Activated naive CD4-positive, alpha-beta T cell treated with anti-CD3 and anti-CD28 coated beads, Interleukin-2, amount 50 U/mL, for 16 hours (primary cell): ENCODE measurements at places on chromosomes 16 and 17.

- no peak for DNase-seq
Observed at GRCh38 chr17:10757067-10757466, 27.2 kb upstream of the TMEM220 start.

GRCh38 chr17:77729587-77729986, 228.9 kb upstream of the TNRC6C start:
- no peak for DNase-seq

- no peak for DNase-seq
Observed at GRCh38 chr17:40095351-40095943, 4.9 kb downstream of the NR1D1 start.

DNA sequence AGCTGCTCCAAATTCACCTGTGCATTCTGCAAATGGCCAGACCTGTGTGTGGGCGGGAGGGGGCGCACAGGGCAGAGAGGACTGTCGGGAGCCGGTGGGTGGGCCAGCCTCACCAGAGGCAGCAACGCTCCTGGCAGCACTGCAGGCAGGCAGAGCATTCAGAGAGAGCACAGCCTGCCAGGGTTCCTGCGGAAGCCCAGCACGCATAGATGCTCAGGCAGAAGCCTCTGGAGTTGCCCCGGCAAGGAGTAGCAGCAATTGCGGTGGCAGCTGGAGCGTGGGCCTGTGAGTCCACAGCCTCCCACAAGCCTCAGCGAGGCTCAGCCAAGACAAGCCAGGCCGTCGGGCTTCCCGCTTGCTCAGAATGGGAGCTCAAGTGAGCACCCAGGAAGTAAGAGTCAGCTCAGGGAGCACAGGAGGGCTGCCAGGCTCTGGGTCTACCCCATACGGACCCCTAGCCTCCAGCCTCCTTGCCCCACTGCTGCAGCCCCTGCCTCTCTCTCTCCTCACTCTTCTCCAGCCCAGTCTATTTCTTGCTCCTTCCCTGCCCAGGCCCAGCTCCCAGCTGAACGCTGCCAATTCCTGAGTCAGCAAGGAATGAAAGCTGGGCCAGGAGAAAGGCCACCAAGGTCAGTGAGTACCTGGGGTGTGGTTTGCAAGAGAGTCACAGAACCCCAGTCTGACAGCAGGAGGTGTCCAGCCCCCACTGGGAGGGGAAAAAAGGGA, 9.6 kb downstream of the EMC6 start:
- DNase-seq = no peak

DNA sequence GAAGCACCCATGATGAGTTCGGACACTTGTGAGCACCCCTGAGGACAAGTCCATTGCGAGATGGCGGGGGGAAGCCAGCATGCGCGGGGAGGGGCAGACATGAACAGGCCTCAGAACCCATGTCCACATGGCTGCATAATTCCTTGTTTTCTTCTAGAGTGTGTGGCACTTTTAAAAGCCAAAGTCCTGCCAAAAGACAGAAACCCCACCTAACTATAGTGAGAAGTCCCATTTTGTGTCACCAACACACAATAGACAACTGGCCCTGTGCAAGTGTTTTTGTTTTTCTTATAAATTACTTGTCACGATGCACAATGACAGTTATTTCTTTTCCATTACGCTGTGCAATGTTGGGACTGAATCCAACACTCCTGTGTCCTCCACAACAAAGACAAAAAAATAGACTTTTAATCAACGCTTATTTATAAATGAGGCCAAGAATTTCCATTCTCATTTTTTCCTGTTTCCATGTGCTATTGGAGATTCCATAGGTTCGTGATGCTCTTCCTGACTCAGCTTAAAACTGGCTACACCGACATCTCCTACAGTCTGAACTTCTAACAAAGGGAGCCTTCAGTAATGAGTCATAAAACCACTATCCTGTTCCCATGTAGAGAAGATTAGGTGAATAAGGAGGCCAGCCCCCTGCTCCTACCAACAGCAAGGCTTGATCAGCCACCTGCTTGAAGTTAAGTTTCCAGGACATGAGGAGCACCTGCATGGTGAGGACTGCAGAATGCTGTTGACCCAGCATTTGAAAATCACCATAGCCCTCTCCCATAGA, 98.9 kb downstream of the ZNF423 start:
- DNase-seq = no peak

DNA sequence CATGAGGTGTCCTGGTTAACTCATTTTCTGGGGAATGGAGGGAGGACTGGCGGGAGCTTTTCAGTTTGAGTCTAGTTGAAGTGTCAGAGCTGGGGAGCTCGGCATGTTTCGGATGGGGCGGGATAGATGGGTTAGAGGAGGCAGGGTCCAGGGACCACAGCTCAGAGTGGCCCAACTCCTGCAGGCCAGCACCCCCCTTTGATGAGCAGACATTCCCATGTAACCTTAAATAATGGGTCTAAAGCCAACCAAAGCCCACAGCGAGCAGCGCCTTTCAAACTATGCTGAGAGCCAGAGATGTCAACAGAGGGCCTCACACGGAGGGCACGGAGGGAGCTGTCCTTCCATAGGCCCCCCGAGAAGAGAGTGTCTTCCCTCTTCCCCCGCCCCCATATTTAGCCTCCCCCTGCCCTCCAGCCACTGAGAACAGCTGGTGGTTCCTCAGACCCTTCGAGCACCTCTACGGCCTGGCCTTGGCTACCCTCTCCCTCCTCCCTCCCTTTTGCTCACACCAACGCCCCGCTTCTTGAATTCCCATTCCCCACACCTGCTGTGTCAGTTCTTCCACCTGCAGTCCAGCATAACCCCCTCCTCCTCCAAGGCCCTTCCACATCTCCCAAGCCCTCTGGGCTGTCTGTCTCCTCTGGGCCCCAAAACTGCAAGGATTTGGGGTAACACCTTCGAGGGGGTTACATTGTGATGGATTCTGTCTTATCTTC, 21.8 kb downstream of the RAB11FIP4 start:
- no peak for DNase-seq

DNA sequence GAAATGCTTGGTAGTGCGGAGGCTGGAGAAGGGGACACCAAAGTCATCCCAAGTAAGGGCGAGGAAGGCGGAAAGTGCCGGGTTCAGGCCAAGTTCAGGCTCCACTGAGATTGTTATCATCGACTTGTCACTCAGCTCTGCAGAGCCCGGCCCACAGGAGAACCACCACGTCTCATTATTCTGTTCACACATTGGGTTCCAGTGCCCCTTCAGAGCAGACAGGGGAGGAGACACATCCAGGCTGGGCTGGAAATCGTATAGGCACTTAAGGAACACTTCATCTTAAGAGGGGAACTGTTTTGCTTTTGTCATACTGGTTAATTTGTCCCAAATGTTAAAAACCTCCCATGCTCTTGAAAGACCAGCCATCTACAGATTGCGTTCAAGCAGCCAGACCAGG, 118.3 kb upstream of the ADAMTS18 start:
- no peak for DNase-seq

DNA sequence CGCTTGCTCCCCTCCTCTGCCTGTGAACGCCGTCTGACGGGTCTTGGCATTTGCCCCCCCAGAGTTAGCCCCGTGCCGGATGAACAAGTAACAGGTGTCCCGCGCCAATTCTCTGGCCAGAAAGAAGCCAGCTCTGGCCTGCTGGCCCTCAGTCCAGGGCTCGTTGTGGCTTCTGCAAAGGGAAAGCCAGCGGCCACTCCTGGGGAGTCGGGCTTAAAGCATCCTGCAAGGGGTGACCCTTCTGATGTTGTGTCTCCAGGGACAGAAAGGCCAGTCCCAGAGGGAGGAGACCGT, 18.4 kb upstream of the OSGIN1 start:
- DNase-seq = no peak

DNA sequence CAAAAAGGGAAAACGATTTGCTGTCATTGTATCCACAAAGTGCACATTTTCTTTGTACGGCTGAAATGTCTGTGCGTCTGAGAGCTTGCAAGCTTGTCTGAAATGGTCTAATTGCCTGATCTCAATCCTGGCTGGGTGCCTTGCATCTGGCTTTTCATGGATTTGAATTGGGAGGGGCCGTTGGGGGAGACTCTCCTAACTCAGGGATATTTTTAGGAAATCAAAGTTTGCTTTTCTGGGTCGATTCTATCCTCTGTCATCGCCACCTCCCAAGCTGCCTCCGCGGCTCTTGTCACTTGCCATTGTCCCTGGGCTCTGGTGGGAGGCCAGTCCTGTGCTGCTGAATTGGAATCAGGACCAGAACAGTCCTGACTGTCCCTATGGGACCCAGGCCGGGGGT, 33.3 kb upstream of the MGAT5B start:
- DNase-seq = no peak
